ENCODE measurements at places on chromosomes 1 and 21. TPM values are rescaled to one million over a fixed set of nuclear protein-coding genes. Genes with fewer than 3 reads are reported as not detected.

The C1orf94 gene
- polyA plus RNA-seq: not detected

The MYOG gene
- polyA plus RNA-seq: not detected

The AMY1C gene
- polyA plus RNA-seq: not detected

The TNFRSF1B gene
- polyA plus RNA-seq: 0.36 TPM

The RGL1 gene
- 10.7 TPM for polyA plus RNA-seq

The DYNLT5 gene
- not detected for polyA plus RNA-seq

The PATJ gene
- polyA plus RNA-seq: 2.5 TPM

- no peak for DNase-seq
Observed at GRCh38 chr1:91605566-91605965, 104.9 kb downstream of the CDC7 start.

- DNase-seq: no peak
Observed at GRCh38 chr1:111878091-111878490, 111.4 kb downstream of the KCND3 start.

GRCh38 chr1:197200272-197200899 is 53.9 kb upstream of the ASPM start:
- DNase-seq: no peak

DNA sequence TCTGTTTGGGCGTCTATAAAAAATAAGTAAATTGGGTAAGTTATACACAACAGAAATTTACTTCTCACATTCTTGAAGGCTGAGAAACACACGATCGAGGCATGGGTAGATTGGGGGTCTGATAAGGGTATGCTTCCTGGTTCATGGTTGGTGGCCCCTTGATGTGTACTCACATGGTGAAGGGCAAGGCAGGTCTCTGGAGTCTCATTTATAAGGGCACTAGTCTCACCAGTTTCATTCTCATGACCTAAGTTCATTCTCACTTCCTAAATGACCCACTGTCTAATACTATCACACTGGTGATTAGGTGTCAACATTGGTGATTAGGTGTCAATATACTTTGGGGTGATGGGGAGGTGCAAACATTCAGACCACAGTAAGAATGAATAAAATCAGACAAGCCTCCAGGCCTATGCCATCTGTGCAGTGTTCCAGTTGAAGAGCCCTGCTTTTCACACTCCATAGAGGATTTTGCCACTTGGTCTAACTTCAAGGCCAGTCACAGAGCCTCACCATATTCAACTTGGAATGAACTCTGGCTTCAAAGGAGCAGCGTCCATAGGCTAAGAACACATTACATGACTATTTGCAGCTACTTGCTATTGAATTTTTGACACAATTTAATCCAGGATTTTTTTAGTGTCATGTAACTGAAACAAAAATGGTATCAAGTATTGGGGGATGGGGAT is 2.5 kb upstream of the GBP4 start:
- peak; percentile 18 for DNase-seq

GRCh38 chr1:184395370-184395769 is 8.5 kb downstream of the C1orf21 start:
- DNase-seq: peak; percentile 31
